Psoas muscle (tissue), 8 donors: ENCODE measurements at places on chromosomes 7 and 10. TPM values are rescaled to one million over a fixed set of nuclear protein-coding genes. Genes with fewer than 3 reads are reported as not detected.

GRCh38 chr7:149701495-149702240 lies 71.7 kb downstream of the ZNF467 start:
- no peak for DNase-seq
- no peaks in the 10 kb centered on the region for H3K27me3 ChIP-seq
- no peak overlapping the region for H3K4me3 ChIP-seq
- H3K36me3 ChIP-seq: no peaks in the 10 kb centered on the region
- H3K27ac ChIP-seq: no peak overlapping the region

GRCh38 chr10:1289591-1289990 lies 233.4 kb downstream of the WDR37 start:
- no peaks in the 10 kb centered on the region for H3K4me1 ChIP-seq
- peaks cover 27% of the 10 kb centered on the region for H3K27me3 ChIP-seq
- H3K36me3 ChIP-seq: no peaks in the 10 kb centered on the region
- no peak for DNase-seq
- H3K4me3 ChIP-seq: no peak overlapping the region

- peaks cover 2% of the 10 kb centered on the region for H3K27me3 ChIP-seq
- DNase-seq: no peak
Observed at GRCh38 chr7:157129200-157129599, 9.5 kb upstream of the UBE3C start.

- H3K27me3 ChIP-seq: no peaks in the 10 kb centered on the region
- no peak overlapping the region for H3K27ac ChIP-seq
- H3K4me1 ChIP-seq: peaks cover 35% of the 10 kb centered on the region
- peaks cover 29% of the 10 kb centered on the region for H3K36me3 ChIP-seq
- no peak for DNase-seq
- H3K4me3 ChIP-seq: no peak overlapping the region
Observed at GRCh38 chr7:44769776-44770294, 21.2 kb downstream of the ZMIZ2 start.

DNA sequence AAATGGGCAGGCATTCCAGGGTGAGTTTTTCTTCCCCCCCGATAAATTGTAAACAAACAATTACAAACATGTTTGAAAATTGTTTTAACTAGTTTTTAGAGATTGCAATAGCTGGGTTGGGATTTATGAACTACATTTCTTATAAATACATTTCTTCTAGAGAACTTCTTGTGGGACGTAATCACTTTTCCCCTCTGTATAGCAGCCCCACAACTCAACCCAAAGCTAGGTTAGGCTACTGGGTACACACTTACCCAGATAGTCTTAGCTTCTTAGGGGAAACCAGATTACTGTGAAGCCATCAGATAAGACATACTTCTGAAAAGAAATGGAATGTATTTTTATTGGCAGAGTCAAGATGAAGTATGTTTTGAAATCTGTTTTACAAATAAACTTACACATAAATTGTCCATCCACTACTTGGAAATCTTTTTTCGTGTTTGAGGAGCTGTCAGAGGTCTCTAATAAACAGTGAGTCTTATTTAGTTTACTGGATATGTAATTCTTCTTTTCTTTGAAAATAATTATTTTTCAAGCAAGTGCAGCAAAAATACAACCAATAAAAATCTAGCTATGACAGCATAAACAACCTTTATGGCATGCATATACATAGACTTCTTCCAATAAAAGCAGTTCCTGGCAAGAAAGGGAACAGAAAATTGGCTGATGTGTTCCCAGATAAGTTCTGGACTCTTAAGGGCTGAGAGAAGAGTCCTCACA lies 8.0 kb upstream of the GLRX3 start:
- H3K27ac ChIP-seq: no peak overlapping the region
- DNase-seq: no peak
- H3K4me3 ChIP-seq: no peak overlapping the region
- H3K36me3 ChIP-seq: no peaks in the 10 kb centered on the region

- H3K36me3 ChIP-seq: no peaks in the 10 kb centered on the region
- peaks cover 15% of the 10 kb centered on the region for H3K4me1 ChIP-seq
- H3K4me3 ChIP-seq: peak overlapping the region; percentile 1
- DNase-seq: no peak
- H3K27ac ChIP-seq: peak overlapping the region; percentile 56
- no peaks in the 10 kb centered on the region for H3K27me3 ChIP-seq
Observed at GRCh38 chr10:4498711-4499251, 327.2 kb upstream of the AKR1E2 start.

DNA sequence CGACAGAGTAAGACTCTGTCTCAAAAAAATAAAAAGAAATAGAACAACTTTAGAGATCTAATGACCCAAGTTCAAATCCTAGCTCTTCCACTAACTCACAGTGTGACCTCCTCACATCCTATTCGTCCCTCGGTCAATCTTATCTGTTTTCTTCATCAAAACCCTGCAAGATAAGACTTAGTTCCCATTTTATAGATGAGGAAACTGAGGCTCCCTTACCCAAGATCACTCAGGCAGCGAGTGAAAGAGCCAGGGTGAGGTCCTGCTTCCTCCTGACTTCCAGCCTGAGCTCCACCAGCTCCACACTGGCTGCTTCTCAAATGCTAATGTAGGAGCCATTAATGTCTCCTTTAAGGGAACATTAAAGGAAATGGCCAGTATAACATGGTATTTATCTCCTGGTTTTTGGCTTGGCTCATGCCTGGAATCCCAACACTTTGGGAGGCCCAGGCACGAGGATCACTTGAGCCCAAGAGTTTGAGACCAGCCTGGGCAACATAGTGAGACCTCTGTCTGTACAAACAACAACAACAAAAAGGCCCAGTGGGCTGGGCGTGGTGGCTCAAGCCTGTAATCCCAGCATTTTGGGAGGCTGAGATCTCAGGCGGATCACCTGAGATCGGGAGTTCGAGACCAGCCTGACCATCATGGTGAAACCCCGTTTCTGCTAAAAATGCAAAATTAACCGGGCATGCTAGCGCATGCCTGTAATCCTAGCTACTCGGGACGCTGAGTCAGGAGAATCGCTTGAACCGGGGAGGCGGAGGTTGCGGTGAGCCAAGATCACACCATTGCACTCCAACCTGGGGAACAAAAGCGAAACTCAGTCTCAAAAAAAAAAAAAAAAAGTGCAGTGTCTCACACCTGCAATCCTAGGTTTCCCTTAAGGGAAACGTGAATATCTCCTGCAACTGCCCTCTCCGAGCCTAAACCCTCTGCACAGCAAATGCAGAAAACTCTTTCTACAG lies 3.4 kb upstream of the RHBDD2 start:
- no peak overlapping the region for H3K27ac ChIP-seq
- H3K27me3 ChIP-seq: no peaks in the 10 kb centered on the region
- DNase-seq: no peak

GRCh38 chr7:148609045-148609725 lies 18.6 kb downstream of the C7orf33 start:
- H3K36me3 ChIP-seq: no peaks in the 10 kb centered on the region
- no peak overlapping the region for H3K27ac ChIP-seq
- H3K4me1 ChIP-seq: no peaks in the 10 kb centered on the region
- peaks cover 5% of the 10 kb centered on the region for H3K27me3 ChIP-seq
- no peak for DNase-seq
- no peak overlapping the region for H3K4me3 ChIP-seq

DNA sequence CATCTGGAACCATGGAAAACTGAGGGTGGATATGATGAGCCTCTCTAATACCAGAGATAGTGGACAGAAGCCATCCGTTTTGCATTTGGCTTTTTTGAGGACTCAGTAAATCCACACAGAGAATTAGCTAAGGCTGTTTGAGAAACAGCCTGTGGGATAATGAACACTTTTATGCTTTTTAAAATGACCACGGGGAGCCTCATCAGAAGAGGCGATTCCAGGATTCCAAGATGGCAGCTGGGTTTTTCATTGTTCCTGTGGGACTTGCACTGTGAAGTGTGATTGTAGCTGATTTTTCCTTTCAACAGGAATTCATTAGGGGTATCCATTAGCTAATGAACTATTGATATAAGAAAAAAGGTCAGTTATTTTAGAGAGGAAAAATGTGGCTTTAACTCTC lies 353.2 kb downstream of the AUTS2 start:
- H3K4me3 ChIP-seq: no peak overlapping the region
- no peak overlapping the region for H3K27ac ChIP-seq
- no peak for DNase-seq
- H3K4me1 ChIP-seq: peaks cover 6% of the 10 kb centered on the region
- no peaks in the 10 kb centered on the region for H3K36me3 ChIP-seq
- H3K27me3 ChIP-seq: no peaks in the 10 kb centered on the region

- H3K4me1 ChIP-seq: peaks cover 12% of the 10 kb centered on the region
- peak overlapping the region; percentile 89 for H3K4me3 ChIP-seq
- H3K27ac ChIP-seq: peak overlapping the region; percentile 93
- no peaks in the 10 kb centered on the region for H3K36me3 ChIP-seq
- H3K27me3 ChIP-seq: no peaks in the 10 kb centered on the region
Observed at GRCh38 chr7:12210179-12211053, 678 bp upstream of the TMEM106B start.

- H3K36me3 ChIP-seq: no peaks in the 10 kb centered on the region
- DNase-seq: peak; percentile 65
- peak overlapping the region; percentile 19 for H3K27ac ChIP-seq
- H3K4me3 ChIP-seq: no peak overlapping the region
- H3K4me1 ChIP-seq: peaks cover 77% of the 10 kb centered on the region
- H3K27me3 ChIP-seq: no peaks in the 10 kb centered on the region
Observed at GRCh38 chr10:110273474-110273873, 31.2 kb downstream of the SMNDC1 start.

DNA sequence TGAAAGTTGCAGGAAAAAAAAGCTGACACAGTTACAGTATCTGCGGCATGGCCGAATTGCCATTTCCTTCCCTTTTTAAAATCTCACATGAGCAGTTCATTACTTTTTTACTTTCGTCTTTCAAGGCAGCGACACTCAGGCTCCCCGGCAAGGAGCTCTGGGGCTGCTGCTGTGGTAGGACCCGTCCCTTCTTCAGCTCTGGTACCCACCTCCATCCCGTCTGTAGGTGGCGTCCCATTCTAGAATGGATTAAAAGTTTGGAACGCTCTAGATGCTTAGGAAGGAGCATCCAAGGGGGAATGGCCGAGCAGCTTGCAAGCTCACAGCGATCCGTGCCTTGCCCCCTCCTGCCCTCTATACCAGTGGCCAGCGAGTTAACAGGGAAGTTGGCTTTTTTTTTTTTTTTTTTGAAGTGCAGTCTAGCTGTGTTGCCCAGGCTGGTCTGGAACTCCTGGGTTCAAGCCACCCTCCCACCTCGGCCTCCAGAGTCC lies 22.8 kb upstream of the TTYH3 start:
- H3K4me3 ChIP-seq: peak overlapping the region; percentile 7
- no peaks in the 10 kb centered on the region for H3K36me3 ChIP-seq

- H3K27me3 ChIP-seq: no peaks in the 10 kb centered on the region
- no peak overlapping the region for H3K27ac ChIP-seq
- no peaks in the 10 kb centered on the region for H3K36me3 ChIP-seq
- H3K4me1 ChIP-seq: peaks cover 3% of the 10 kb centered on the region
- no peak for DNase-seq
- no peak overlapping the region for H3K4me3 ChIP-seq
Observed at GRCh38 chr7:116423499-116423898, 76.0 kb upstream of the CAV2 start.

GRCh38 chr7:137953043-137953664 lies 48.7 kb downstream of the CREB3L2 start:
- no peak for DNase-seq
- no peaks in the 10 kb centered on the region for H3K27me3 ChIP-seq
- no peak overlapping the region for H3K4me3 ChIP-seq
- H3K4me1 ChIP-seq: peaks cover 16% of the 10 kb centered on the region
- H3K27ac ChIP-seq: no peak overlapping the region

DNA sequence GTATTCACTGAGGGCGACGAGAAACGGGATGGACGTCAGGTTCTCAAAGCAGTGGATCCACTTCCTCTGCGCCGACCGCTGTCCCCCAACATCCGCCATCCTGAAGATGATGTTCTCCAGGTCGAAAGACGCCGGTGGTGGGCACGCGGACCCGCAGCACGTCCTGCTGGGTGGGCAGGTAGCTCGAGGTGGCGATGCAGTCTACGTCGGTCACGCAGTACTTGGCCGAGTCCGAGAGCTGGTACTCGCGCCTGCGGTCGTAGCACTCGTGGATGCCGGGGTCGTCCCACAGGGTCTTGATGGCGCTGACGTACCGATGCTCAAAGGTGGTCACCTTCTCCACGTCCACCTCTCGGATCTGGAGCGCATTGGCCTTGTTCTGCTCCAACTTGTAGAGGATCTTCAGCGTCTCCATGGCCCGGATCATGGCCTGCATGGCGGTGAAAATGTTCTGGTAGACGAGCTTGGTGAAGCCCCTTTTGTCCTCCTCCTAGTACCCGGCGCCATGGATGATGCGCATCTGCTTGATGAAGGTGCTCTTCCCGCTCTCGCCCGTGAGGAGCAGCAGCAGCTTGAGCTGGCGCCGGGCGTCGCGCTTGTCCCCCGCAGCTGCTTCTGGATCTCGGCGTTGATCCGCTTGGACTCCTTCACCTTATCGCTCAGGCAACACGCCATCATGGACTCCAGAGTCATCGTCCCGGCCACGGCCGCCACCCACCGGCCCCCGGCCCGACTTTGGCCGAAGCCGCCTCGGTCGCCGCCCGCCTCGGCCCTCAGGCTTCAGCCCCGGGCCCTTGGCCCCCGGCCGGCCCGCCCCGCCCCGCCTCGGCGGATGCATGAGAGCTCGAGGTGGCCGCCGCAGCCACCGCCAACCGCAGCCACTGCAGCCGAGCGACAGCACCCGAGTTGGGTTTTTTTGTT lies 122.9 kb upstream of the KCTD7 start:
- H3K36me3 ChIP-seq: no peaks in the 10 kb centered on the region
- H3K4me3 ChIP-seq: peak overlapping the region; percentile 56
- H3K27ac ChIP-seq: no peak overlapping the region

DNA sequence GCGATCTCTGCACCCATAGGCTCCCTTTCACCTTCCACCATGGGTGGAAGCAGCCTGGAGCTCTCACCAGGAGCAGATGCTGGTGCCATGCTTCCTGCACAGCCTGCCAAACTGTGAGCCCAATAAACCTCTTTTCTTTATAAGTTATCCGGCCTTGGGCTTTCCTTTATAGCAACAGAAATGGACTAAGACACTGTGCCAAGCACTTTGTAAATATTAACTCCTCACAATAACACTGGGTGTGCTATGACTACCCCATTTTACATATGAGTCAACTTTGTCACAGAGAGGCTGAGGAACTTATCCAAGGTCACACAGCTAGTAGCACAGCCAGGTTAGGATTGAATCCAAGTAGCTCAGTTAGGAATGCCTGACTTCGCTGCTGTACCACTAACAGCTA lies 79.7 kb upstream of the KCNMA1 start:
- no peaks in the 10 kb centered on the region for H3K4me1 ChIP-seq
- no peaks in the 10 kb centered on the region for H3K27me3 ChIP-seq
- H3K36me3 ChIP-seq: no peaks in the 10 kb centered on the region
- no peak for DNase-seq
- H3K4me3 ChIP-seq: no peak overlapping the region

DNA sequence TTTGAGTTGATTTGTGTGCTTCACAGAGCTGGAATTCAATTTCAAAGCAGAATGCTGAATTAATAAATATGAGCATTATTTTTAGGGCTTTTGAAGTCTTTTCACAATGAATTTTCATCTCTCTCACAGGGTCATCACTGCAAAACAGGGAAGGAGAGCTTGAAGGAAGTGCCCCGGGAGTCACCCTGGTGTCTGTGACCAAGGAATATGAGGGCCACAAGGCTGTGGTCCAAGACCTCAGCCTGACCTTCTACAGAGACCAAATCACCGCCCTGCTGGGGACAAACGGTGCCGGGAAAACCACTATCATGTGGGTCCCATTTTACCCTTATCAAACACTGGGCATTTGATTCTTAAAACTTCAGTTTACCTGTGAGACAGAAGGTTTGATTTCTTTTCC lies 217.7 kb downstream of the ABCA13 start:
- H3K27ac ChIP-seq: no peak overlapping the region
- no peaks in the 10 kb centered on the region for H3K4me1 ChIP-seq
- DNase-seq: no peak

MBLAC1 gene
- total RNA-seq: 1.5 TPM

CYP26A1 gene
- not detected for total RNA-seq

SPDYE2B gene
- not detected for total RNA-seq

KLF14 gene
- total RNA-seq: 0.34 TPM

EPO gene
- total RNA-seq: not detected

SPDYE6 gene
- total RNA-seq: not detected

HOXA2 gene
- 1.1 TPM for total RNA-seq

ACTL6B gene
- total RNA-seq: not detected

CLRN3 gene
- total RNA-seq: not detected

CYP3A5 gene
- total RNA-seq: 0.12 TPM
